ENCODE measurements at places on chromosomes 12 and 14.
A peak's percentile ranks its signal among the peaks of the same experiment; 100 is the strongest.

- DNase-seq: no peak
Observed at GRCh38 chr14:88017535-88017934, 12.6 kb downstream of the GPR65 start.

DNA sequence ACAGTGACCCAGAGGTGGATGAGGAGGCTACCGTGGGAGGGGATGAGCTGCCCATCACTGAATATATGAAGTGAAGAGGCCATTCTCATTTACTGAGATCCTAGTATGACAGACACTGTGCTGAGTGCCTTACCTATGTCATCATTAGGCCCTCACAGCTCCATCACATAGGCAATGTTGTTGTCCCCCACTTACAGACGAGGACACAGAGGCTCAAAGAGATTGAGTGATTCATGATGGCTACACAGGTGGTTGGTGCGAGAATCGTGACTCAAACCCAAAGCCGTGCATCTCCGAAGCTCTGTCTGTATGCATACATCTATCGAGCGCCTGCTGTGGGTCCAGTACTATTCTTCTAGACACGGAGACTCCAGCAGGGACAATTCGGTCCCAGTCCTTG, 5.9 kb upstream of the CCDC197 start:
- DNase-seq: no peak

DNA sequence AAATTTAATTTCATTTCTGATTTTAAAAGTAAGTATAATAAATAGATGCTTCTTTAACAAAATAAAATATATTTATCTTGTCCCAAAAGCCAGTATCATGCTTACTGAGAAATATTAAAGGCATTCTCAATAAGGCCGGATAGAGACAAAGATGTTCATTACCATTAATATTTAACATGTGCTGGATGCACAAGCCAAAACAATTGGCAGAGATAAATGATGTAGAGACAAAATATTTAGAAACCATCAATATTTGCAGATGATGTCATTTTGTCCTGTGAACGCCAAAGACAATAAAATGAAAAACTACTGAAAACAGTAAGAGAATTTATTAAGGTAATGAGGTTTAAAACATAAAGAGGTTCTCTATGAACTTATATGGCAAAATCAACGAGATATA, 313.5 kb downstream of the ITPR2 start:
- DNase-seq: no peak

- no peak for DNase-seq
Observed at GRCh38 chr12:71627438-71628002, 36.1 kb downstream of the ZFC3H1 start.

- DNase-seq: no peak
Observed at GRCh38 chr14:38616959-38617358, 361.1 kb upstream of the CLEC14A start.

- peak; percentile 94 for DNase-seq
Observed at GRCh38 chr12:55619354-55620138, 17.1 kb upstream of the OR10P1 start.

DNA sequence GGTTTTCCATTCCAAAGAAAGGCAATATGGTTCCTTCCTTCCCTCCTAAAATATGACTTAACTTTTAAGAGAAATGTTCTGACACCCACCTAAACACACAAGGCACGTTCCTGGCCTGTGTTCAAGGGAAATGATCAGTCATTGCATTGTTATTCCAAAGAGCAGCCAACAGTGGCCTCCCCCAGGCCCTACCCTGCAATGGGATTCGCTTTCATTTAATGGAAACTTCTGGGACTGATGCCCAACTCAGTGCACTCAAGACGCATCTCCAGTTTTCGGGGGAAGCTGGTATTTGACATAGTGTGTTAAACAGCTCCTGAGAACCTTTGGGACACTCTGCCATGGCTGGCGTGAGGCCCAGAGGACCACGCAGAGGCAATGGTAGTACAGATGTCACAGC, 65.9 kb downstream of the DDX51 start:
- DNase-seq: peak; percentile 57

DNA sequence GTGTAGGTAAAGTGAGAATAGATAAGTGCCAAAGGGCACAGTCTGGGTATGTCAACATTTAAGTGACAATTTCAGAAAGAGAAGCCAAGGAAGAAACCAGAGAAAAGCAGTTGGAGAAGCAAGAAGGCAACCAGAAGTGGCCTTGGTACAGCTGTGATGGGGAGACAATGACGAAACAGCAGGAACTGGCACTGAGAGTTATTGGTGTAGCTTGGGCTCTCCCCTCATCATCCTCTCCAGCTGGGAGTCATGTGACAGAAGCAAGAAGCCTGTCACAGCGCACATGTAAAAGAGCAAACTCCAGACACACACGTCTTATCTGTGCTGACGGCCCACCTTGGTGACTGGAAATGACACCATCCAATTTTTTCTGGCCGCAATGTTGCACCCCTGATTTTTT, 203.3 kb upstream of the NUDT4 start:
- no peak for DNase-seq

- no peak for DNase-seq
Observed at GRCh38 chr14:93028724-93029076, 87.0 kb downstream of the ITPK1 start.

GRCh38 chr12:27751386-27752047, 28.5 kb upstream of the KLHL42 start:
- no peak for DNase-seq

- no peak for DNase-seq
Observed at GRCh38 chr12:103673487-103673886, 86.4 kb downstream of the STAB2 start.

DNA sequence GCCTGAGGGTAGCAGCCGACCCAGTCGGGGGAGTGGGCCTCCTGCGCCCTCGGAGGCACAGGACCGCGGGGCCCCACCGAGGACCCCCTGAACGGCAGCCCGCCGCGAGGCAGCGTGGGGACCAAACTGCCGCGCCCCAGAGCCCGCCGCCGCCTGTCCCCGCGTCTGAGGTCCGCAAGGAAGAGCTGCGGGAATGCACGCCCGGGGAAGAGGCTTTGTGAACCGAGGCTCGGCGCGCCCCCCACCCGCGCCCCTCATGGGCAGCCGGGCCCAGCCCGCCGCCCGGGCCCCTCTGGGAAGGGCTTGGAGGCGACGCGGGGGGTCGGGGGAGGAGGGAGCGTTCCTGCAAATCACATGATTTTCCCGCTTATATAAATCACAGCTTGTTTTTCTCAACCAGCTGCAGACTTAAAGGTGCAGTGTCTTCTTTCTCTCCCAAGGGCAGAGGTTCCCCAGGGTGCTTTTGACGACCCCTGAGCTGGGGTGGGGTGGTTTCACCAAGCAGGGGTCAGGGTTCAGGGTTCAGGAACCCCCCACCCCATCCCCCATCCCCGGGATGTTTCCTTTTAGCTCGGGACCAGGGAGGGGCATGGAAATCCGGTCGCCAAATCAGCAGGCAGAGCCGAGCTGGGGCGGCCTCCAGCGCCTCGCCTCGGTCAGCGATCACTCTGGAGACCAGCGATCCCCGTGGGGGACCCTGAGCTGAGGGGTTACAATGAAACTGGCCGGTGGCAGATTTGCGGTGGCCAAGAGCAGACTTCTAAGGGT, 44.7 kb upstream of the ATP23 start:
- DNase-seq: peak; percentile 35

GRCh38 chr14:81509838-81510452, 23.7 kb downstream of the SEL1L start:
- no peak for DNase-seq

DNA sequence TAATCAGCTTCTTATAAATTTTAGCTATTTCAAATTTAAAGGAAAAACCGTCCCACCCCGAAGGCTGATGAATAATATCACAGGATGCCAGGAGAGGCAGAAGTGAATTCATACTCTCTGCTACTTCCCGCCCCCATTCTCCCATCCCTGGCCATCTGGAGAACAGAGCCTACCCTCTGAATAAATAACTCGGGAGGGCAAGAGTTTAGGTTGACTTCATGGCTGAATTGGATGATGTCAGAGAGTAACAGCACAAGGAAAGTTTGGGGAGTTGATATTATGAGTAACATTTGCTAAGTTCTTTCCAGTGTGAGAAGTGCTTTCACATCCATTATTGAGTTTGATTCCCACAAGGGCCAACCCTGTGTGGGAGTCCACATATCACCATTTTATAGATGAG, 241.6 kb downstream of the EGLN3 start:
- DNase-seq: no peak

- peak; percentile 54 for DNase-seq
Observed at GRCh38 chr14:103109535-103110441, 13.5 kb upstream of the TNFAIP2 start.

- DNase-seq: peak; percentile 28
Observed at GRCh38 chr12:64608901-64609535, 1.3 kb upstream of the RASSF3 start.

GRCh38 chr14:60272177-60272576, 23.2 kb downstream of the PPM1A start:
- no peak for DNase-seq

- no peak for DNase-seq
Observed at GRCh38 chr14:90536092-90536491, 139.3 kb downstream of the CALM1 start.

- peak; percentile 89 for DNase-seq
Observed at GRCh38 chr14:34665785-34666435, 36.0 kb upstream of the SNX6 start.

- DNase-seq: no peak
Observed at GRCh38 chr12:113134521-113134951, 1.0 kb downstream of the RASAL1 start.
